DMS79 treated with DMSO at 0.1 percent for 48 hours (cell line): ENCODE measurements at places on chromosomes 3 and 15.

GRCh38 chr3:186270701-186271100 lies 91.3 kb downstream of the DGKG start:
- DNase-seq, result no peak

DNA sequence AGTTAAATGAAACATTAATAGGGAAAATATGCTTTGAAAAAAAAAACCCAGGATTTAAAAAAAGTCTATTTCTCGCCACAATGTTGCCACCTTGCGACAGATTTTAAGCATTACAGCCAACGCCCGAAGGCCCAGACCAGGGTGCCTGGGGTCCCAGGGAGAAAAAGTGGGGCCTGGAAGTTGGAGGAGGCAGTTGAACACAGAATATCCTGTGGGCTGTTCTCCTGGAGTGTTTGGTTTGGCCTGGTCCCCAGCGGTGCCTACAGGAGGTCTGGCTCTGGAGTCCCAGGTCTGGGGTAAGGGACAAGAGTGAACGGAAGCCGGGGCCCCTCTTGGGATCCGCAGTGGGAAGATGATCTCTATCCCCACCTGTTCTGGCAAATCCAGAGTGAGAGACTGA lies 3.4 kb downstream of the RNU6-1 start:
- no peak for DNase-seq

- no peak for DNase-seq
These were observed 294.5 kb upstream of the CDIN1 start for GRCh38 chr15:36284911-36285310.

GRCh38 chr3:115943579-115943978 lies 320.3 kb downstream of the GAP43 start:
- no peak for DNase-seq

- no peak for DNase-seq
These were observed 488.3 kb upstream of the GOLIM4 start for GRCh38 chr3:168583977-168584376.

DNA sequence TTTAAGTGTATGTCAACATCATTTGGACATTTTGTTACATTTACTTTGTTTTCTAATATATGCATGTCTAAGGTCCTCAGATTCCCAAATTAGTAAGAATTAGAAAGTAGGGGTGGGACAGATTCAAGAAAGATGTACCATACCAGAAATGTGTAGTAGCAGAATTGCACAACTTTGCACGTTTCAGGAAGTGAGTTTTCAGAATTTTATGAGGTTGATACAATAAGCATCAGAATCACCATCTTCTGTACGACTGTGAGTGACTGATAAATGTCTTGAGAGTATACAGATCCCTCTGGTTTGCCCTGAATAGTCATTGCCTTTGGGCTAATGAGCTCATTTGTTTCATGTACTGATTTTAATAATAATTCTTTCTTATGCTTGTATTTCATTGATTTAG lies 9.3 kb downstream of the ARIH2 start:
- DNase-seq, result no peak

DNA sequence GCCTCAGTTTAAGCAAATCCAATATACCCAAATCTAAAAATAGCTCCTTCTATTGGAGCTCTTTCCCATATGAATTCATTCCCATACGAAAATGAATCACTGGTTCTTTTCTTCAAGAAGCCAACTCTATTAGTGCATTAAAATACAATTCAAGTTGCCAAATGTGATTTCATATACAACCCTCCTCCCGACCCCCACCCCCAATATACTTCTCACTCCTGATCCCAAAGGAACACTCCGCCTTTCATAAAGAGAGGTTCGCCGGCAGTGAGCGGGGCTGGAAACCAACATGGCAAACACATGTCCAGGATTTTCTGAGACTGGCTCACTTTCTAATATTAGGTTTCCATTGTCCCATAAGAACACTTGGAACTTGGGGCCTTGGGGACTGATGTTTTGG lies 48.5 kb downstream of the MAGEF1 start:
- DNase-seq, result no peak

DNA sequence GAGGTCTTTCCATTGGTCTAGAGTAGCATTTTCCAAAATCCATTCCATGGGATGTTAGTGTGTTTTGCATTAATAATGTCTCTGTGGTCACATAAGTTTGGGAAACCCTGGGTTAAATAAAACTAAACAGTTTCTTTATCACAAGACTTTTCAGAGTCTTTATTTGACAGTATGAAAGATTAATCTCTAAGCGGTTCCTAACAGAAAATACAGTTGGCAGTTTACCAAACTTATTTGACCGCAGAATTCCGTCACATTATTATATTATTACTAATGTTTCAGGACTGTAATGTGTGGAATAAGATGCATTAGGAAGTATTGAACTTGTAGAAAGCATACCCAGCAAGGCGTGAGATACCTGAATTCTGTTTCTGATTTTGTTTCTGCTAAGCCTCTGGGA lies 71.5 kb upstream of the ADAMTSL3 start:
- DNase-seq, result no peak

DNA sequence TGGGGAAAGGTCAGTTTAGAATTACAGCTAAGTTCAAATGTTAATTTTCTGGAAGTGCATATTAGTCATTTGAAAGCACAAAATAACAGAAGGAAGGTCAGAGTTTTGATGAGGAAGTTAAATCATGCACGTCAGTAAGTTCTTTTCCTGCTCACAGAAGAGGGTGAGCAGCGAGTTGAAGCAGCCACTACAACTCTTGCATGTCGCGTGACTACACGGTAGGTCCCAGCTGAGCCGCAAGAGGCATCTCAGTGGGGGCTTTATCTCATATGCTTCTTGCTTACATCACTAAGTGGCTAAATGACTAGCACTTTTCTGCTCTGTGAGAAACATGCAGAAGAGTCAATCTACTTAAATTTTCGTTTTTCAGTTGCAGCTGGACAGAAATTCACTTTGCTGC lies 21.3 kb upstream of the SEC62 start:
- DNase-seq, result peak; percentile 27

DNA sequence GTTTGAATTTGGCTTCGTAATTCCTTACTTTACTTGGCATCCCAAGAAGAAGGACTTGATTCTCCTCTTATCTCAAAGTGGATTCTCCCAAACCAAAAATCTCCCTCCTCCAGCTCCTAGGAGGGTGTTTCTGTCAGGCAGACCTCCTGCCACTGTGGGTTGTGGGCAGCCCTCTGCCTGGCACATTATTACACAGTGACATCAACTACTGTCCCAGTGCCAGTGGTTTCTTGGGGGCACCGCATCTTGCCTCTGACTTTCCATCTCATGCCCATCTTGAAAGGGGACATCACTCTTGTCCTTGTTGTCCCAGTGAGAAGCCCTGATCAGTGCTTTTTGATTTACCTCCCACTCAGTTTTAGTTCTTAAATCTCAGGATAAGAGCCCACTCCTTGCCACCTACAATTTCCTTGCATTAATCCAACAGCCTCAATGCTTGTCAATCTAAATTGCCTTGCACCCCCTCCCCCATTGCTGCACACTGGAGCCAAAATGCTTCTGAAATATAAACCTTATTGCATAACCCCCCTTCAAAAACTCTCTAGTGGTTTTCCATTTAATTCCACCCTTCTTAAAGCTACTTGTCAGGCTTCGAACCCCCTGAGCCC lies 81.0 kb downstream of the TRAK1 start:
- no peak for DNase-seq

GRCh38 chr15:33693166-33693800 lies 275.0 kb upstream of the CHRM5 start:
- no peak for DNase-seq

DNA sequence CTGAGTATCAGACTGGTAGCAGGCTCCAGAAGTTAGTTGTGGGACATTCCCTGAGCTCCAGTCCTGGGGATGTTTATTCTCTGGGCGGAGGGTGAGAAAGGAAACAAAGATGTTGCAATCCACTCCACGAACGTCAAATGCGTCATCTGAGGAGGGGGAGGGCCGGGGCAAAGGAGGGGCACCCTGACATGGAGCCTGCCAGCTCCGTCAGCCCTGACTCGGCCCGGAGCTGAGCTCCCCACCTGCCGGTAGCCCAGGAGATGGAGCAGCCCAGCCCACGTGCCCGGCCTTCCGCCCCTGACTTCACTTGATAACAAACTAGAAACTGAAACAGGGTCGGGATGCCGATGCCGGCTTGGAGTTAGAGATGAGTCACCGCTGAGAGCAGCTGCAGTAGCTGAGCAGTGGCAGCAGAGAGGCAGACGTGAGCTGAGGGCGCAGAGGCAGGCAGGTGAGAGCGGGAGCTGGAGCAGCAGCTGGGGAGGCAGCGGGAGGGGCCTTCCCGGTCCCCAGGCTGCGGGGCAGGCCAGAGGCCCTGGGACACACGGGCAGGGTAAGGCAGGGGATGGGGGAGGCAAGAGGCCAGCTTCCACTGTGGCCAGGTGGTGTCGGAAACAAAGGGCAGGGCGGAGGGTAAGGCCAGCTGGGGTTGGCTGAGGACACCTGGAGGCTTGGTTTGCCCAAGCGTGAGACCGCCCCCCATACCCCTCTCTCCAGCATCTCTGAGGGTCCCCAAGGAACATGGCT lies at the start of gene ISG20:
Gene ISG20, plus strand, starts transcription at position 391 of the 747 bp plus-strand sequence. Its CDS starts 351 bp downstream, at position 742.
- DNase-seq, result peak; percentile 70

DNA sequence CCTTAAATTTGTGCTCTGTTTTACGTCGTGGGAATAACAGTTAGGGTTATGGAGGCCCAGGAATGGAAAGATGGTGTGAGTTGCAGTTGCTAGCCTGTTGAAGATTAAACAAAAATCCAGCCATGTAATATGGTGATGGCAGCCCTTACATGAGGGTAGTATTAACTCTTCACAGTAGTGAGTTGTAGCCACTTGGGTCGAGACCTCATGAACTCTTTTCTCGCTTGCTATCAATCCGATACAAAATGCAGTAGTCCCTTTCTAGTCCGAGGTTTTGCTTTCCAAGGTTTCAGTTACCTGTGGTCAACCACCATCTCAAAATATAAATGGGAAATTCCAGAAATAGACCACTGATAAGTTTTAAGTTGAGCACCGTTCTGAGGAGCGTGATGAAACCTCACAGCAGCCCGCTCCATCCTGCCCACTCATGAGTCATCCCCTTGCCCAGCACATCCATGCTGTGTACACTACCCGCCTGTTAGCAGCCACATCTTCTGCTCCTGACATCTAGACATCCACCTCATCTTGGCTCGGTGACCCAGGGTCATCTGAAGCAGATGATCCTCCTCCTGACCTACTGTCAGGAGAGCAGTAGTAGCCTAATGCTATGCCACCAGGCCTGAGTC lies 177.9 kb downstream of the CDIN1 start:
- no peak for DNase-seq

- peak; percentile 9 for DNase-seq
These were observed 858.9 kb upstream of the CFAP20DC start for GRCh38 chr3:59908701-59909100.

DNA sequence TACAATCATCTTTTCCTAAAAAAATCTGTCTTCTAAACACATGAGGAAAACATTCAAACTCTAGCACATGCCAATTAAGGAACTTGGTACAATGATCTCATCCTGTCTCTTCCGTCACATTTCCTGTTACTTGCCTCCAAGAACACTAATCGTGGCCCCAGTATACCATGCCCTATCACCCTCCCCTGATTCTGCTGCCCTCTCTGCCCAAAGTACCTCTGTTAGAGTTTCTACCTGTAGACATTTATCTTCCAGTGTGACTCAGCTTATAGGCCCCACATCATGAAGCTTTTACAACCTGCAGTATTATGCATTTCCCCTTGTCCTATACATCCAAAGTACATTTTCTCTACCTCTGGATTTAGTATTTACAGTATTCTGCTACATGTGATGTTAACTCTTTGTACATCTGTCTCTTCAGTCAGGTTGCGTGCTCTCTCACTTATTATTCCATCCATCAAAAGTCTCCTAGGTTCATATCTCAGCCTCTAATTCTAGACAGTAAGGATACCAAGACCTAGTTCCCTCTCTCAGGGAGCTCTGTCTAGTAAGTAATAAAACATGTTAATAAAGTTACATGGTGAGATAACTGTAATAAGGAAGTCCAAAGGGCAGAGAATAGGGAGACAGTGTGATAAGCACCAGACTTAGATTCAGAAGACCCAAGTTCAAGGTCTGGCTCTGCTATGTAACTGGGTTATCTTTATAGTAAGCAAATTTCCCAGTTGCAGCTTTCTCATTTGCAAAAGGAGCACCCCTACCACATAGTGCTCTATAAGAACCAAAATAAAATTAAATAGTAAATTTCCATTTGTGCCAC lies 8.9 kb upstream of the SEMA6D start:
- no peak for DNase-seq

GRCh38 chr3:155428563-155428962 lies 135.1 kb upstream of the STRIT1 start:
- DNase-seq, result no peak

GRCh38 chr3:17810759-17811158 lies 68.3 kb upstream of the TBC1D5 start:
- no peak for DNase-seq

DNA sequence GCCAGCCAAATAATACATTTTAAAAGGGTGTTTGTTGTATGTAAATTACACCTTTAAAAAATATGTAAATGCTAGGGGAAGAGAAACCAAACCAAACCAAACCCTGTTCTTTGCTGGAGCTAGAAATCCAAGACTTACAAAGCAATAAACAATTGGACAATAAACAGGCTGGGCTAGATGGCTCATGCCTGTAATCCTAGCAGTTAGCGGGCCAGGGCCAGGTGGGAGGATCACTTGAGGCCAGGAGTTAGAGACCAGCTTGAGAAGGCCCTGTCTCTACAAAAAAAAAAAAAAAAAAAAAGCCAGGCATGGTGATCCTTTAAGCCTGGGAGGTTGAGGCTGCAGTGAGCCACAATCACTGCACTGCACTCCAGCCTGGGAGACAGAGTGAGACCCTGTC lies 12.5 kb downstream of the STOML1 start:
- DNase-seq, result no peak

GRCh38 chr15:59178151-59178695 lies 28.4 kb upstream of the LDHAL6B start:
- DNase-seq, result peak; percentile 27

DNA sequence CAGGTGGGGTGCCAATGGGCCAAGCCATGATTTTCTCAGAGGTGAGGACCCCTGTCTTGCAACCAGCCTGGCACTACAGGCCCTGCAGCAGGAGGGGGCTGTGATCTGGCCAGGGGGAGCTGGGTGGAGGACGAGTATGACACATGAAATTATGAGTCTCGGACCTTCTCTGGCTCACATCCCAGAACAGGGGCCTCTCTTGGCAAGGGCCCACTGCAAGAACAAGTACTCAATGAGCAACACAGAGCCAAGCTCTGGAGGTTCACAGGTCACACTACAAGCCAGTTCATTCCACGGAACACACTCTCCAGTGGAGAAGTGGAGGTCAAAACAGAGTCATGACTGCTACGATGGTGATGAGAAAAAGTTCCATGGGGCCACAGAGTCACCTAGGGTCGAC lies 28.3 kb downstream of the CCDC32 start:
- no peak for DNase-seq

- peak; percentile 97 for DNase-seq
These were observed at the start of gene EPHB1 for GRCh38 chr3:134794950-134795745. EPHB1 (plus strand) TSS chr3:134795260.
